ENCODE measurements at places on chromosomes 2 and 18.

DNA sequence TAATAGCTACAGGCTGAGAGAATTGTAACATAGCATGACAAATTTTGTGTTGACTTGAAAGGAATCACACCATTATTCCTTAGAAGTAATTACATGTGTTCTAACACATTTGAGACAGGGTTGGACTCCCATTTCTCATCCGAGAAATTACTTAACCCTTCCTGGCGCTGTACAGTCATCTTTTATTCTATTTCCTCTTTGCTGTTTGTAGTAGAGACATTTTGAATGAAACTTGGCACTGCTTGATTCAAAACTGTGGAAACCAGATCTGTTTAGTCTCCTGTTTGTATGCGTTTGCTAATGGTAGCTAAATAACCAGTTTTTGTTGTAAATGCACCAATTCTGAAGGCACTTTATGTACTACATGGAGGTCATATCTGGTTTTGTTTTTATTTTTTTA is 231.9 kb downstream of the ALPK2 start:
- DNase-seq = no peak

DNA sequence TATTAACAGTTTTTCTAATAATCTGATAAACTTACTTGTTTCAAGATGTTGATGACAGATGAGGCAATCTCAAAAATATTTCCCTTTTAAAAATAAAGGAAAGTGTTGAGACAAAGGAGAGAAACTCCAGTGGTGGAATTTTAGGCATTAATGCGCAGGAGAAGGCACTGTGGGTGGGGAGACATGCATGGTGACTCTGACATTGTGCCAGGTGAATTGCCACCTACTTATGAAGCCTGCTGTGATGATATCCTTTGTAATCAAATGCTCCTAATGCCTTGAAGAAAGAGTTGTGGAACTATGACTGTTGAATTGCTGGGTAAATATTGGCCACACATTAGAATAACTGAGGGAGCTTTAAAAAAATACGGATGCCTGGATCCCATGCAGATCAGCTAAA is 101.4 kb downstream of the PLA2R1 start:
- peak; percentile 14 for DNase-seq

DNA sequence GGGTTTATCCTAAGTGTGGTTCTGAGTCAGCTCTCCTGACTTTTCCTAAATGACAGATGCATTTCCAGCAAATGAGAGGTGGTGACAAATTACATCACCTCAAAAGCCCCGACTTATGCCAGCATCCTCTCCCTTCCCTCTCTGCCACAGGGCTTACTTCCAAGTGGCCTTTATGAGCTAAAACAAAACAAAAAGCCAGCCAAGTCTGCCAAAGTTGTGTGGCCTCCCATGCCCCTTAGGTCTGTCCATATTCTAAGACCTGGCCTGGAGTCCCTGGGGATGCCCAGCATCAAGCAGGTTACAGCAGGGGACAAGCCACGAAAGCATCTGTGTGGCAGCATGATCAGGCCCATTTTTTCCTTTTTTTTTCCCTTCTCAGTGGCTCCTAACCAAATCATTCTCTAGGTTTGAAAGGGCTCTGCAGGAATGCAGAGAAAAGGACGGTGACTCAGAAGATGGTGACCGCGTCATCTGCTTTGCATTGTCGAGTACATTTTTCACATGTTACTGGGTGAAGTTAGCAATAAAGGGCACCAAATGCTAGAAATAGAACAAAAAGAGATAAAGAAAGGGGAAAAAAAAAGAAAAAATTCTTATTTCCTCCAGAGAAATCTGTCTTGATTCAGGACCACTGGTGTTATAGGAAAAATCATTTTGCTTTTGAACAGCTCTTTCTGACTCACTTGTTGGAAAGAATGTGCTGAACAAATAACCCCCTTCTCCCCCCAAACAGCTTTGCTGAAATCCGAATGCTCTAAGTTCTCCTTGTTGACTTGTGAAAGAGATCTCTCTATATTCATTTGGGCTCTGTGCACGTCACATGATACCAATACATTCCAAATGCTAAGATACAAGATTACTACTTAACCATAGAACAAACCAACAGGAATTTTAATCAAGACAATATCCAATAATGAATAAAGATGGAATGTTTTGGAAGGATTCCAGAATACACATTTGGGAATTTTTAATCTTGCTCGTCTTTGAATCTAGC is 178.7 kb downstream of the EN1 start:
- no peak for DNase-seq

GRCh38 chr2:30073523-30073922 is 73.3 kb upstream of the YPEL5 start:
- DNase-seq = no peak

Measured in DMS153 (cell line).